Astrocyte of the spinal cord (primary cell): ENCODE measurements at places on chromosomes 3 and 15.

GRCh38 chr3:111269777-111270176 lies 198.2 kb downstream of the NECTIN3 start:
- no peak for DNase-seq

GRCh38 chr3:61668317-61668864 lies 107.0 kb downstream of the PTPRG start:
- no peak for DNase-seq

DNA sequence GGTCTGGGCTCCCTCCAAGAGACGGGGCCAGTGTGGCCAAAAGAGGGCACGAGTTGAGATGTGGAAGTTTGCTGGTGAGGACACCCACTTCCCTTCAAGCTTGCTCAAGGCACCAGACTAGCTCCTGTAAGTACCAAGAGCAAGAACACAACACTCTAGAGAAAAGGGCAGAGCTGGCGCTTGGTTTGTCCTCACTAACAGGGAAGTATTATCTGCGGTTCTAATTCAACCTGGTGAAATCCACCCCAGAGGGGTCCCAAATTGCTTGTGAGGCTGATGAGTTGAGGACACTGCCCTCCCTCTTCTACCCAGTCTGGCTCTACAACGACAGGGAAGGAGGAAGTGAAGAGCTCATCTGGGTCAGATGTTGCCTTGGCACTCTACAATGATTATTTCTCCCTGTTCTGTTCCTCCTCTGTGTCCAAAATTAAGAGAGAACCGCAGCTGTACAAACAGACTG lies 16.9 kb upstream of the FSIP1 start:
- no peak for DNase-seq

DNA sequence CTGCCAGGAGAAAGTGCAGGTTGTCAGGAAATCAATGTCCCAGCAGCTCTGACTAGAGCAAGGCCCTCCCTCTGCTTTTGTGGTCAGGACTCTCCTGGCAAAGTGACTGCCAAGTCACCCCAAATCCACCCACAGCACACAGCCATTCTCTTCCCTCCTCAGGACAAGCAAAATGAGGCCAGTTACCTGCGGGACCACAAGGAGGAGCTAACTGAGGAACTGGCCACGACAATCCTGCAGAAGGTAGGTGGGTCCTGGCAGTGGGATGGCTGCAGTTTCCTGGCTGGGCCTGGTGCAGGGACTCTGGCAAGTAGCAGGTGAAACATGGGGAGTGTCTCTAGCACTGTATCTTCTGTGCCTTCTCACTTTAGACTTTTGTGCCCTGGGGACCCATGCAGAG lies 142.5 kb upstream of the EIF1B start:
- DNase-seq = no peak

- no peak for DNase-seq
Observed at GRCh38 chr15:68272721-68273271, 4.7 kb upstream of the FEM1B start.

DNA sequence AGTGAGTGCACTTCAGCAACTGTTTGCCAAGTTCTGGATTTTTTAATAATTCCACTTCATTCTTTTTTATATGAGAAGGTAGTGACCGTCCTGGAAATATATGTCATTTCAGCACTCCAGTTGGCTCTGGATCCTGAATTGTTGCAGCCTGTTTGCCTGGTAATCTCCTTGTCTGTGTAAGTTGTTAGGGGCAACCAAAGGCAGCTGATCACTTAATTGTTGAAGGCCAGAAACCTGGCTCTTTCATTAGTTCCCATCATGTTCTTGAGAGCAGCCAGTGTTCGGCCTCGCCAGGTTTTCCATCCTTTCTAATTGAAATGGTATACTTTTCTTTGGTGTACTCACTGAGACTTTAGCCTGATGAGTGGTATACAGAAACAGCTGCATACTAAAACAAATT lies 168.6 kb downstream of the SOX2 start:
- DNase-seq = no peak

GRCh38 chr3:170414202-170414663 lies 4.4 kb upstream of the CLDN11 start:
- DNase-seq = peak; percentile 91

- DNase-seq = no peak
Observed at GRCh38 chr15:48888191-48888590, 10.3 kb downstream of the EID1 start.

- DNase-seq = no peak
Observed at GRCh38 chr15:98390946-98391530, 257.3 kb upstream of the IGF1R start.

DNA sequence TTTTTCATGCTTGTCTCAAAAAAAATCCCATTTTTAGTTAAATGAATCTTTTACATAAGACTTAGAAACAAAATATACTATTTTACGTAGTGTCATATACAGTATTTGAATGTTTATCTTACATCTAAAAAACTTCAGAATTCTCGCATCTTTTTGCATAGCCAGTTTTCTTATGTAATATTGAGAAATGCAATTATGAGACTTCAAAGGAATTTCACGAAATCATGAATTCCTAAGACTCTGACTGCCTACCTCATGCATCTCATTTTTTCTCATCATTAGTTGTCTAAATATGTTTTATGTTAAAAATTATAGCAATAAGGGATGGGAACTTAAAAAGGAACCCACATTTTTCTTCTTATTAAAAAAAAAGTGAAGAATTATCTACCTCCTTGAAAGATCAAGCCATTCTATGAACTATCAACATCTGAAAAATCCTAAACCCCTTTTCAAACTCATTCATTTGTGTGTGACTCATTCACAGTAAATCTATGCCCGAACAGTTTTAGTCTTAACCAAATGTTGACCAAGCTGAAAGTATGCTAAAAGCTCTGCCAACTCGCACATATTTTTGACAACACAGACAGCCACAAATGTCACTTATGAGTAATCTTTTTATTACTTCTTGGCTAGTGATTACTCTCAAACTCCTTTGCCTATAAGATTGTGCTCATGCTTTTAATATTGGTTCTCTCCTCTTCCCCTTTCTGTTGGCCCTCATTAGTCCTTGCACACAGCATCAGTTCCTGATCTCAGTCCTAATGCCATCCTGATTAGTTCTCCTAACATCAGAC lies 115.9 kb downstream of the DCLK3 start:
- DNase-seq = peak; percentile 95

- DNase-seq = no peak
Observed at GRCh38 chr15:75359537-75360250, 8.7 kb downstream of the MAN2C1 start.

- DNase-seq = no peak
Observed at GRCh38 chr3:46113608-46114007, 86.3 kb upstream of the XCR1 start.

- no peak for DNase-seq
Observed at GRCh38 chr3:183487896-183488295, 59.5 kb upstream of the MCF2L2 start.

DNA sequence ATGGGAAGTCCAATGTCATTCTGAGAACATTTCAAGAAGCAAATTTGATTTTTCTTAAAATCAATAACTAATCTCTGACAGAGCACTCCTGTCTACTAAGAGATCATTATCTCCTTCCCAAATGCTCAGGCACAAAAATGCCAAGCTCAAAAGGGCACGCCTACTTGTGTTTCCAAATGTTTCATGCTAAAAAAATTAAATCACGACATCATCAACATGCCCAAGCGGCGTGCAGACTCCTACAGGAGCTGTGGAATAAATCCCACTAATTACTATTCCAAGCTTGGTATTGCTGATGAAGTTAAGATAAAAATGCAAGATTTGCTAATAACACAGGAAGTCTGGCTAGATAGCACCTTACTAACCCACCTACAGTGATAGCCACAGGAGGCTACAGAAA lies 140.8 kb downstream of the OSBPL10 start:
- no peak for DNase-seq

DNA sequence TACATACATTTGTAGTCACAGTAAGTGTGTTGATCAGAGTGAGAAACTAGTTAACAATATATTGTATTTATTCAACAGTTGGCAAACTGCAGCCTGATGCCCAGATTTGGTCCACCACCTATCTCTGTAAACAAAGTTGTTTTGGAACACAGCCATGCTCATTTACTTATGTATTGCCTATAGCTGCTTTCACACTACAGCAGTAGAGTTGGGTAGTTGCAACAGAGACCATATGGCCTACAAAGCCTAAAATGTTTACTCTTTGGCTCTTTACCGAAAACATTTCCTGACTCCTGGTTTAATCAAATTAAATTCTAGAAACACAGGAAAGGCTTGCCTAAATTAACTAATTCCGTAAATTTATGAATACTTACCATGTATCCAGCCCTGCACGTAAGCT lies 39.4 kb downstream of the CMC1 start:
- no peak for DNase-seq

DNA sequence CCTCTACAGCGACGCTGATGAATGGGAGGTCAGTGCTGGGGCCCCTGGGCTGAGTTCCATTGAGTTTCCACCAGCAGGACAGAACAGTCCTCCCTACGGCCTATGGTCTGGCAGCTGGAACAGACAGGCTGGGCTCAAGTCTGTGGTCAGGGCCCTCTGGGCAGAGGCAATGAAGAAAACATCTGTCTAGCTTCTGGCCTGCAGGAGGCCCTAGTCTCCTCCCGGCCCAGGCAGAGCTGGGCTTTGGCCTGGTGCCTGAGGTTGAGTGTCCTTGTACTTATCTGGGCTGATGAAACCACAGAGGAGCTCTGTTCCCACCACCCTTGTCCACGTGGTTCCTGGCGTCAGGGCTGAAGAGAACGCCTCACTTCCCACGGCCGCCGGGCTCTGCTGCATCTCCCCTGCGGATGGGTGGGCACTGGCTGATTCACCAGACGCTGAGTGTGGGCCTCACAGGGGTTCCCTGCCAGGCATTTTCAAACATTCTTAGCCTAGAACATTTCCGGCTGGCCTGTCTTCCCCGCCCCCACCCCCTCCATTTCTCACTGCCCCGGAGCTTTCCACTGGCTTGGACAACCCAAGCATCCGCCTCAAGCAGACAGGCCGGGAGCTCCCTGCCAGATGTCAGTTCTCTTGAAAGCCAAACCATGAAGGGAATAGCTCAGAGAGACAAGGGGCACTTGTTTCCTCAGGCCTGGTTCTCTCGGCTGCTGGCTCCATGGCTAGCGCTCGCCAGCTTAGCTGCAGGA lies 20.3 kb downstream of the PPCDC start:
- peak; percentile 100 for DNase-seq

- DNase-seq = no peak
Observed at GRCh38 chr3:156037356-156037755, 83.0 kb upstream of the KCNAB1 start.

- no peak for DNase-seq
Observed at GRCh38 chr3:184561913-184562877, 610 bp downstream of the EPHB3 start.

- no peak for DNase-seq
Observed at GRCh38 chr3:46564190-46565021, 1.7 kb downstream of the LRRC2 start.

DNA sequence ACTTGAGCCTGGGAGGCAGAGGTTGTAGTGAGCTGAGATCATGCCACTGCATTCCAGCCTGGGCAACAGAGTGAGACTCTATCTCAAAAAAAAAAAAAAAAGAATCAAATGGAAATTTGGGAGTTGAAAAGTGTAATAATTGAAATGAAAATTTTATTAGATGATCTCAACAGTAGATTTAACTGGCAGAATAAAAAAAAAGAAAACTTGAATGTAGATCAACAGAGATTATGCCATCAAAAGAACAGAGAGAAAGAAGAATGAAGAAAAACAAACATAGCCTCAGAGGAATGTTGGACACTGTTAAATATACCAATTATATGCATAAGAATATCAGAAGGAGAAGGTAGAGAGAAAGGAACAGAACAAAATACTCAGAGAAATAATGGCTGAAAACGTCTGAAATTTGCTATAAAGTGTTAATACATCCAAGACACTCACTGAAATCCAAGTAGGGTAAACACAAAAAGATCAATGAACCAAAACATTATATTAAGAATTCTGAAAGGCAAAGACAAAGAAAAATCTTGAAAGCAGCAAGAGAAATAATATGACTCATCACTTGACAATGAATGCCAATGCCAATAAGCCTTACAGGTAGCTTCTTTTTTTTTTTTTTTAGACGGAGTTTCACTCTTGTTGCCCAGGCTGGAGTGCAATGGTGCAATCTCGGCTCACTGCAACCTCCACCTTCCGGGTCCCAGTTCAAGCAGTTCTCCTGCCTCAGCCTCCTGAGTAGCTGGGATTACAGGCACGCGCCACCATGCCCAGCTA lies 14.6 kb upstream of the ELP6 start:
- no peak for DNase-seq

- DNase-seq = no peak
Observed at GRCh38 chr3:50651920-50652529, 22.7 kb upstream of the DOCK3 start.

GRCh38 chr3:170765419-170766078 lies 104.4 kb downstream of the RPL22L1 start:
- DNase-seq = no peak

DNA sequence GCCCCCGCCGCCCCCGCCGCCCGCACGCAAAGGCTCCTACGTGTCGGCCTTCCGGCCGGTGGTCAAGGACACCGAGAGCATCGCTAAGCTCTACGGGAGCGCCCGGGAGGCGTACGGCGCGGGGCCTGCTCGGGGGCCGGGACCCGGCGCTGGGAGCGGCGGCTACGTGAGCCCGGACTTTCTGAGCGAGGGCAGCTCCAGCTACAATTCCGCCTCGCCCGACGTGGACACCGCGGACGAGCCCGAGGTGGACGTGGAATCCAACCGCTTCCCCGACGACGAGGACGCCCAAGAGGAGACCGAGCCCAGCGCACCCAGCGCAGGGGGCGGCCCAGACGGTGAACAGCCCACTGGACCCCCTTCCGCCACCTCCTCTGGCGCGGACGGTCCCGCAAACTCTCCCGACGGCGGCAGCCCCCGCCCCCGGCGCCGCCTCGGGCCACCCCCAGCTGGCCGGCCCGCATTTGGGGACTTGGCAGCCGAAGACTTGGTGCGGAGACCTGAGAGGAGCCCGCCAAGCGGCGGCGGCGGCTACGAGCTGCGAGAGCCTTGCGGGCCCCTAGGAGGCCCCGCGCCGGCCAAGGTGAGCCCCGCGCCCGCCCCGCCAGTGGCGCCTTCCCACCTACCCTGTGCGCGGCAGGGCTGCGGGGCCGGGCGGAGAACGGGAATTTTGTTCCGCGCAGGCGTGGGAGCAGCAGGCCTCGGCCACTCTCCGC lies 2.4 kb downstream of the SKOR1 start:
- no peak for DNase-seq

DNA sequence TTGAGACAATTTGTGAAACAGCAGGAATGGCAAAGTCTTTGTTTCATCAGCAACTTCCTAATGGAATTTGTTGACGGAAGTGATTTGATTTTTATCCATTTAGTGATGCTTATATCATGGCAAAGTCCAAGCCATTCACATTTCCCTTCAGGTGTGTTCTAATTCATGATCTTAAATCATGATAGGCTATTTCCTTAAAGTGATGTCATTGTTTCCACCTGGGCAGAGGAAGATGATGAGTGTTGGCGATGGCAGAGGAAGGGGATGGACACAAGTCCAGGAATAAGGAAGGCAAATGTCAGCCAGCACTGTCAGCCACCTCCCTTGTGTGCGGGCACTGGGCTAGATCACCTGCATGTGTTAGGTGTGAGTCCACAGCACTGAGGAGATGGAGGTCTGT lies 49.9 kb downstream of the EEFSEC start:
- no peak for DNase-seq

DNA sequence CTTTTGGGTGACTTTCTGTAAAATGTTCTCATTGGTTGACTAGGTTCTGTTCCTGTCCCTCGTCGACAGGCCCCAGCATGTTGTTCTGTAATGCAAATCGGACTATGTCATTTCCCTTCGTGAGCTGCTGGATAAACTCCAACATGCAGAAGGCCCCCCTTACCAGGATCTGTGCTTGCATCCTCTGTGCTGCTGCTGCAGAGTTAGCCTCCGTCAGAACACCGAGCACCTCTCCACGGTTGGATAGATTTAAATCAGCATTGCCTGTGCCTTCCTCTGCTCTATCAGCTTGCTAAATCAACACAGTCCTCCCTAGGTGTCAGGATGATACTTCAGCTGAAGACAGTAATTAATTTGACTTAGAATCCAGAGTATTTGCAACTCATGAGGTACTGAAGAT lies 12.7 kb upstream of the MINDY4B start:
- no peak for DNase-seq
